AG04450 (cell line): ENCODE measurements at places on chromosomes 16 and 17.

GRCh38 chr17:60080545-60080944, 1.8 kb upstream of the HEATR6 start:
- DNase-seq, result no peak

DNA sequence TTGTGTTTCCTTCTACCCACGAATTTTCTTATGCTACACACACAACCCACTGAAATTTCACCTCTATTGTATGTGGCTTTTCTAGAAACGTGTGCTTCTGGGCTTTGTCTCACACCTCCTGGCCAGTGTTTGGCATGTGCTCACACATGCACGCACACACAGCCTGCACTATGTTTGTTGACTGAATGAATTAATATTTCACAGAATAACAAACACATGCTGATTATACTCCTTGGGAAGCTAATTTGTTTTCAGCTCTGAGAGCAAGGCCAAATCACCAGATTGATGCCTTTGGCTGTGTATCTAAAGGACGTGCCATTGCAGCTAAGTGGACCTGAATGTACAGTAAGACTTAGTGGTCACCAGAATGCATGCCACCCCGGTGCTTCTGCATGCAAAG, 210.7 kb downstream of the WWOX start:
- no peak for DNase-seq

DNA sequence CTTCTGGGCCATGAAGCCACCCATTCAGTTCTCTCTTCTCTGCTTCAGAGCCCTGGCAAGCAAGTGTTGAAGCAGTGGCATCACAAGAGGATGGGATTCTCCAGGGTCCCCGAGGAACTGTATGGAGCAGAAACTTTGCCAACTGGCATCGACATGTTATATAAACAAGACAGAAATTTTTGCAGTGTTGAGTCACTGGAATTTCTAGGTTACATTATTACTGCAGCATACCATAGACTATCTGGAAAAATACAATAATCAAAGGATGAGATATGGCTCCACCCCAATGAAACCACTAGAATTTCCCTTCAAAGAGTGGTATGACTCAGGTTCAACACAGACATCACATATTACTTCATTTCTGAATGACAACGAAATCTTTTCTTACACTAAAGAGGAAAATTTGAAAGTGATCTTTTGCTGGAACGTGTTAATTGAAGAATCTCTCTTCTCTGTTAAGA, 343.0 kb upstream of the DYNLRB2 start:
- peak; percentile 81 for DNase-seq

GRCh38 chr16:53055541-53056391, 975 bp downstream of the CHD9 start:
- peak; percentile 21 for DNase-seq

DNA sequence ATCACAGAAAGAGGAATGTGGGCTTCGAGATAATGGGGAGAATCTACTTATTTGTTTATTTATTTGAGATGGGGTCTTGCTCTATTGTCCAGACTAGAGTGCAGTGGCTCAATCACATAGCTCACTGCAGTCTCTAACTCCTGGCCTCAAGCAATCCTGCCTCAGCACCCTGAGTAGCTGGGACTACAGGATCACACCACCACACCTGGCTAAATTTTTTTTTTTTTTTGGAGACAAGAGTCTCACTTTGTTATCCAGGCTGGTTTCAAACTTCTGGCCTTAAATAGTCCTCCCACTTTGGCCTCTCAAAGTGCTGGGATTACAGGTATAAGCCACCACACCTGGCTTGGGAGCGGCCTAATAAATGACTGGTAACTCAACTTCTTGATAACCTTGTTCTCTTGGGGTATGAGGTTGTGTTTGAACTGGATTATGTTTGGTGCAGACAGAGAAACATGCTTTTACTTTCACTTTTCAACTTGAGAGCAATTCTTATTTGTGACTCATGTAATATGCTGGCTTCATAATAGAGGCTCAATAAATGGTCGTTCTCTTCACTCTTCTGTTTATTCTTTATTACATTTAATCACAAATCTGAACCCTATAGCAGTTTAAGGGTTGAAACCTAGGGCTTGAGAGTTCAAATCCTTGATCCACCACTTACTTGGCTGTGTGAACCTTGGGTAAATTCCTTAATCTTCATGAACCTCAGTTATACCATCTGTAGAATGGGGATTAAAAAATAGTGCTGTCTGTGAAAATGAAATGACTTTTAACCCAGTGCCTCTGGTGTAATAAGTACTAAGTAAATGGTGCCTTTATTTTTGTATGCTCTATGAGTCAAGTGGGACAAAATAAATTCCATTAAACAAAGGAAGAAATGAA, 129.1 kb upstream of the HS3ST2 start:
- DNase-seq, result no peak

- DNase-seq, result no peak
These were observed 71.8 kb downstream of the LMF1 start for GRCh38 chr16:898761-899682.

GRCh38 chr16:86364653-86365380, 145.5 kb upstream of the FOXF1 start:
- DNase-seq, result no peak
